ENCODE measurements at places on chromosomes 4 and X. TPM values are rescaled to one million over a fixed set of nuclear protein-coding genes. Genes with fewer than 3 reads are reported as not detected.

DNA sequence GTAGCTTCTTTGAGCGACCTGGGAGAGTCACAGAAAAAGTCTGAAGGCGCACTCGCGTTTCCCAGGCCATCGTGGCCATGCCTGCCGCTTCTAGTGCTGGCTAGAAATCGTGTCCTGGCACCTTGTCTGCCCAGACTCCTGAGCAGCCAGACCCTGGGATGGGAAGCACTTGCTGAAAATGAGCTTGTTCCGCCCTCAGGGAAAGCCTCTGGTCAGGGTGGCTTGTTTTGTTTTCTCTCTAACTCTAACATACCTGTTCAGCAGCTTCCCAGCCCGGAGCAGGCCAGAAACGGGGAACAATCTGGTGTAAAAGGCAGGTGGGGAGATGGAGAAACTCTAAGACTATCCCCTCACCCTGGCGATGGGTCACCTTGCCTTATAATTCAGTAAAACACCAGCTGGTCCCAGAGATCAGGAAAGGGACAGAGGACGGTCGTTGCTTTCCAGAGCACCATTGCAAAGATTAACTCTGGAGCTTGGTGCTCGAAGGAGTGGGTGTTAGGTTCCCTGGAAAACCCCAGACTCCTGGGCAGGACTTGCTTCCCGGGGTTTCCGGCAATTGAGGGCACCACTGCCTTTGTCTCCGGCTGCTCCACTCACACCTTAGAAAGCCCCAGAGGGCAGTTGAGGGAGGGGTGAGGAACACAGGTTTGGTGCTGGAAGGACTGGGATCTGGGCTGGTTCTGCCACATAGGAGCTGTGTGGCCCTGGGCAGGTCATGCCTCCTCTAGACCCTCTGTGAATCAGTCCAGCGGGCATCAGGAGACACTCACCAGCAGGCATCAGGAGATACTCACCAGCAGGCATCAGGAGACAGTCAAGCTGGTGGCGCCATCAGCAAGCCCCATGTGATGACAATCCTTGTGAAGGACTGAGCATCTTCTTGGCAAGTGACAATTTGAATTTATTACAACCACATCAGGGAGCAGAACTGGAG is 4.5 kb upstream of the SH3TC1 start:
- no peak for DNase-seq

DNA sequence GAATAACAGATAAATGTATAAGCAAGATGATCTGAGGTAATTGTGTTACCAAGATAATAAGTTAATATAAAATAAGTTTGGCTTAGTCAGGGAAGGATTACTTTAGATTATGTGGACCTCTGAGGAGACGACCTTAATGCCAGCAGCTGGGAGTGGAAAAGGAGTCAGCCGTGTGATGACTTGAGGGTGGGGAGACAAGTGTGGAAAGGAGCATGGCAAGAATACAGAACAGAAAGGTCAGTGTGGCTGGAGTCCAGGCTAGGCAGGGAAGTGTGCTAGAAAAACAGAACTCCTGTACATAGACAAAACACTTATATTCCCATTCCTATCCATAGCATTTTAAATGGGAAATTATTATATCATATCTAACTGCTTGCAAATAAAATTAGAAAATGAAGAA is 138.8 kb downstream of the PDLIM5 start:
- DNase-seq = no peak

GRCh38 chr4:55729351-55730279 is 90.0 kb upstream of the EXOC1L start:
- no peak for DNase-seq

DNA sequence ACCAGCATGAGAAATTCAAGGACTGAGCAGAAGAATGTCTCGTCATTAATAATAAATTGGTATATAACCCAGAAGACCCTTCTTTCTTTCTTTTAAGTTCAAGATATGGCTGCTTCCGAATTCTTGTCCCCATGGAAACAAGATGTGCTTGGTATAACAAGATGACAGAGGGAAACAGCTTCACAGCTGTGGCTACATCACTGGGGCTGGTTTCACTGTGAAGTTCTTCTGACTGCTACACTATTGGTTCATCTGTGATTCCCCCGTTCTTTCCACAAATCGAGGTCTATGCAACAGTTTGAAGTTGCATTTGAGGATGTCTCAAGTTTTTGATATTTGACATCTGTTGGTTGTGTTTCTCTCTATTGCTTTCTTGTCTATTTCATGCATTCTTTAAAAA is 12.3 kb upstream of the DTHD1 start:
- no peak for DNase-seq

DNA sequence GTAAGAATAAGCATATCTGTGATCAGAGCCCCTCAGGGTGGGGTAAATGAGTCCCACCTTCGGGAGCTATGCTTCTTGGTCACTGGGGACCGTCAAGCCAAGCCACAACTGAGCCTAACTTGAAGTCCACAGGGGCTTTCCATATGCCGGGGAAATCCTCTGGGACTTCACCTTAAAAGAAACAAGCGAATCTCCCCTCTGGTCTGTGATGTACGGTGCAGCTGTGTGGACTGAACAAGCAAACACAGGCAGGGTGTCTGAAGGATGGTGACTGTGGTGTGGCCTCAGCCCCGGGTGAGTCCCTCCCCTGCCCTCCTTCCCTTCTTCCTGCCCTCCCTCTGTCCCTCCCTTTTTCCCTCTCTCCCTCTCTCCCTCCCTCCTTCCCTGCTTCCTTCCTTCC is 29.7 kb upstream of the PPP2R2C start:
- no peak for DNase-seq

- no peak for DNase-seq
These were observed 838.1 kb upstream of the AGA start for GRCh38 chr4:178280362-178280761.

DNA sequence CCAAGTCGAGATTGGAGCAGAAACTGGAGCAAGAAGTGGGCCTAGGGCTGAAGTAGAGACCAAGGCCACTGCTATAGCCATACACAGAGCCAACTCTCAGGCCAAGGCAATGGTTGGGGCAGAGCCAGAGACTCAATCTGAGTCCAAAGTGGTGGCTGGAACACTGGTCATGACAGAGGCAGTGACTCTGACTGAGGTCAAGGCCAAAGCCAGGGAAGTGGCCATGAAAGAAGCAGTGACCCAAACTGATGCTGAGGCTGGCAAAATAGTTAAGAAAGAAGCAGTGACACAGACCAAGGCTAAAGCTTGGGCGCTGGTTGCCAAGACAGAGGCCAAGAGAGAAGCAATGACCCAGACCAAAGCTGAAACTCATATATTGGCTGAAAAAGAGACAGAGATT is 3.5 kb downstream of the ARMCX4 start:
- no peak for DNase-seq

GRCh38 chrX:13265111-13265510 is 54.7 kb downstream of the ATXN3L start:
- no peak for DNase-seq

GRCh38 chr4:38180456-38180855 is 220.3 kb downstream of the PTTG2 start:
- DNase-seq = no peak

DNA sequence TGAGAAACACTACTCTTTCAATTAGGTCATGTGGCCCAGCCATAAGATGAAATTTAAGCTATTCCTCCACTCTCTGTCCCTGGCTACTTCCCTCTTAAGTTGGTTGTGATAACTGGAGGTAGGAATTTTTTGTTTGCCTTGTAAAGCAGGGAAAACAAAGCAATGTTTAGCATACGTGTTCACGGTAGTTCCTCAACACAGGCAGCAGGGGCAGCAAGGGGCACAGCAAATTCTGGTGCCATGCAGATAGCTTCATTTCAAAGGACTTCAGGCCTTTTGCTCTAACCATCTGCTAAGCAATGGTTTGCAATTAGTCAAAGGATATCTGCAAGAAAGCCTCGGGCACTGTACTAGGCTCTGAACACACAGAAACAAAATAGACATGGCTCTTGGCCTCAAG is 330.2 kb downstream of the ZIC3 start:
- DNase-seq = no peak

DNA sequence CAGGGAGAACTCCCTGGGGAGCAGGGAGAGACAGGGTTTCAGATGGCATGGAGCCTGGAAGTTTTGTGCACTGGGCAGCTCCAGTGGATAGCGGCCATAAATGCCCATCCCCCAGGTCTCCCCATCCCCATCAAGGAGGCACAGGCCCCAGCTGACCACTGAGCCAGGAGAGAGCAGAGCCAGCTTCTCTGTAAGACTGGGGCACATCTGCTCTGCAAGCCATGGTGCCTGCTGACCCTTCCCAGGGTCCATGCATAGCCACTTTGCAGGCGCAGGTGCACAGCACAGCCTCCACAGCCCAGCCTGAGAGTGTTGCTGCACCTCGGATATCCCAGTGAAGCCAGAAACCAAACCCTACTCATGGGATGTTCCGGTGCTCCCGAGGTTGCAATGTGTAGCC is 206.3 kb upstream of the SPANXN4 start:
- DNase-seq = no peak

DNA sequence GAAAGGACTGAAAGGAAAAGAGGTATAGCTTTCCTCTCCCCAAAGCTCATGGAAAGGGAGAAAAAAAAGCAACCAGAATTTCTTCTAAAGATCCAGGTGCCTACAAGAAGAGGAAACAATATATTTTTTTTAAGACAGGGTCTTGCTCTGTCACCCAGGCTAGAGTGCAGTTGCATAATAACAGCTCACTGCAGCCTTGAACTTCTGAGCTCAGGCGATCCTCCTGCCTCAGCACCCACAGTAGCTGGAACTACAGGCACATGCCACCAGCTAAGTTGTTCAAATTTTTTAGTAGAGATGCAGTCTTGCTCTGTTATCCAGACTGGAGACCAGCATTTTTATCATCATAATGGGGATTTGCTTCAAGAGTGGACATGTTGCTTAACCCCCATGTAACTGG is 30.5 kb upstream of the BBS12 start:
- no peak for DNase-seq

GRCh38 chrX:120090208-120090607 is 12.7 kb upstream of the RHOXF2B start:
- DNase-seq = no peak

DNA sequence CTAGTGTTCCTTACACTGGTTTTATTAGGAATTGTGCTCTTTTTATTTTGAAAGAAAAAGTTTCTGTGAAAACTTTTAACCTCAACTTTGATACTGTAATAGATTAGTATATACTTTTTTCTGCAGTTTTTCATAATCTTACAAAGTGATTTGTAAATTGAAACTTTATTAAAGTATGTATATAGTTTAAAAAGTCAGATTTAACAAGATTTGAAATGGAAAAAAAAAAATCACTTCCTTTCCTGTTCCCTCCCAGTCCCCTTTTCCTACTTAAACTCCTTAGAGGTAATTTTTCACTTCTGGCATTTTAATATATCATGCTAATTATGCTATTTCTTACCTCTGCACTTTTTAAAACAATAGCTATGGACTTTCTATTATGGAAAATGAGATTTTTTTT is 49.3 kb downstream of the PAQR3 start:
- no peak for DNase-seq

DNA sequence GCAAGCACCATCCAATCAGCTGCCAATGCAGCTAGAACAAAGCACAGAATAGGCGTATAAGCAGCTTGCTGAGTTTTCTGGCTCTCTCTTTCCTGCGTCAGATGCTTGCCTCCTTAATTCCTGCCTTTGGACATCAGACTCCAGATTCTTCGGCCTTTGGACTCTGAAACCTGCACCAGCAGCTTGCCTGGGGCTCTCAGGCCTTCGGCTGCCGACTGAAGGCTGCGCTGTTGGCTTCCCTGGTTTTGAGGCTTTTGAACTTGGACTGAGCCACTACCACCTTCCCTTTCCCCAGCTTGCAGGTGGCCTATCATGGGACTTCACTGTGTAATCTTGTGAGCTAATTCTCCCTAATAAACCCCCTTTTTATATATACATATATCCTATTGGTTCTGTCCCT is 6.1 kb downstream of the TMEM192 start:
- DNase-seq = no peak

DNA sequence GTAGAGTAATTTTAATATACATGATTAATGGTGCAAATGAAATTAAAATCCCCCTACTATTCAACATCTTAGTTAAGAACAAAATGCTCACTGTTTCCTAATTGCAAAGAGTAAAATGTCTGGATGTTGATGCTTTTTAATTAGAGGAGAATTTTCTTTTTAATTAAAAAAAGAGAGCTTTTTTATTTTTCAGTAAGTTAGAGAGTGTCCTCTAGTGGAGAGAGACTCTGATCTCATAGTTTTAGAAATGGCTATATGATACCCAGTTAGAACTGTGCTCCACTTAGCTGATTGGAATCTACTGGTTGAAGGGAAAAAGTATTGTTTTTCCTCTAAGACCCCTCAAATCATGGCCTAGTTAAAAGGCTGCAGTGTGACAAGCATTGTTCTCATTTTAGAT is 312.0 kb upstream of the MAGEB2 start:
- peak; percentile 14 for DNase-seq

GRCh38 chr4:111494471-111494870 is 650.8 kb upstream of the FAM241A start:
- no peak for DNase-seq

DNA sequence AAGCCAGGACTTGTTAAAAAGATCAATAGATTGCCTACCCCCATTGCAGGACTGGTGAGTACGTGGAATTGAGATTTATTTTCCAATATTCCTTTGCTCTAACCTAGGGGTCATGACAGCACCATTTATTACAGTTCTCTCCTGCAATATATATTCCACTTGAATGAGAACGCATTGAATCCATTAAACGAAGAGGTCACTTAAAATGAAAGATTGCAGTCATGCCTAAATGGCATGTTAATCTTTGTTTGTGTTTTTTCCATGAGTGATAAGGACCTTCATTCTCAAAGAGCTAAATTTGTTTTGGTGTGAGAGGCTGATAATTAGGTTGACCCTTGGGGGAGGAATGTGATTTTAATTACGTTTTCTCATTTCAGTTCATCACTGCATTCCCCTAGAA is 13.5 kb upstream of the LIMCH1 start:
- DNase-seq = no peak

Gene AMBN
- polyA plus RNA-seq = 0.80 TPM

Gene LIAS
- polyA plus RNA-seq = 38.6 TPM

Gene ANOS1
- 10.3 TPM for polyA plus RNA-seq

Gene BEX5
- 12.9 TPM for polyA plus RNA-seq

Gene VSIG4
- polyA plus RNA-seq = 5.7 TPM

Gene IDUA
- 8.9 TPM for polyA plus RNA-seq

Gene SH3RF1
- polyA plus RNA-seq = 30.1 TPM

Gene RRH
- polyA plus RNA-seq = 1.4 TPM

Measured in left kidney (tissue), 8 donors.